ENCODE measurements at places on chromosomes 5 and 9.

- DNase-seq, result no peak
Observed at GRCh38 chr5:67115817-67116216, 80.8 kb downstream of the CD180 start.

- no peak for DNase-seq
Observed at GRCh38 chr5:100623719-100624118, 88.5 kb downstream of the FAM174A start.

DNA sequence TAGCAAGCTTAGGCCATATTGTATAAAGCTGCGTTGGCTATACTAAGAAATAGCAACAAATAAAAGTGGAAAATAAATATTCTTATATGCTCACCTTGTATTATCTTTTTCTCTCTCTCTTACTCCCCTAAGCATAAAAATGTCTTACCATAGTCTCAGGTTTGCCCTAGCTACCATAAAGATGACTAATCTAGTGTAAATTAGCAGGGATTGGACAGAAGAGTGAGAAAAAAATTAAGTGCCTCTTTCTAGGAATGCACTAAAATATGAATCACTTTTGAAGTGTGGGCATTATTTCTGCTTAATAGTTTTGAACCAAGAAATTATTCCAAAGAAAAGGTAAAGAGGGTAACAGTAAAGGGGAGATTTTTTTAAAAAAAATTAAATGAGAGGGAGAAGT is 201.3 kb downstream of the HINT1 start:
- no peak for DNase-seq

GRCh38 chr9:2337131-2337530 is 284.5 kb upstream of the VLDLR start:
- no peak for DNase-seq

Measured in stimulated activated CD4-positive, alpha-beta T cell treated with anti-CD3 and anti-CD28 coated beads, Interleukin-2, amount 100 ng/mL, for 24 hours (primary cell).